ENCODE measurements at places on chromosomes 6 and 20.
A peak's percentile ranks its signal among the peaks of the same experiment; 100 is the strongest.

- peak; percentile 9 for DNase-seq
Observed at GRCh38 chr6:7431674-7432390, 42.2 kb downstream of the RIOK1 start.

DNA sequence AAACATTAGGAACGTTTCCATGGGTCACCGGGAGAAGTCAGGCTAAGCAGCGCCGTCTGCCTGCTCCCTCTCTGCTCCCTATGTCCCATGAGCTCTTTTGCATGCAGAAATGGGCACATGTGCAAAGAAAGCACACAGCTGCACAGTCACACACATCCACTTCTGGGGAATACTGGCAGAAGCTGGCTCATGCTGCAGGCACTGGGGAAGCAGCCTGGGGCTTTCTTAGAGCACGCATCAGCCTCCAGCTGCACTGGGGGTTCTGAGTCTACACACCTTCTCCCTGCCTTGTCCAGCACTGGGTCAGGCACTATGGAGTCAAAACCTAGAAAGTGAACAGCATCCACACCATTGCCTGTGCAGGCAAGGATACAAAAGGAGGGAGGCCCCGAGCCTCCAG is 76.1 kb upstream of the FOXQ1 start:
- DNase-seq, result no peak

GRCh38 chr20:10390709-10391108 is 43.3 kb downstream of the MKKS start:
- DNase-seq, result no peak

GRCh38 chr6:12071064-12071615 is 59.0 kb downstream of the HIVEP1 start:
- no peak for DNase-seq

DNA sequence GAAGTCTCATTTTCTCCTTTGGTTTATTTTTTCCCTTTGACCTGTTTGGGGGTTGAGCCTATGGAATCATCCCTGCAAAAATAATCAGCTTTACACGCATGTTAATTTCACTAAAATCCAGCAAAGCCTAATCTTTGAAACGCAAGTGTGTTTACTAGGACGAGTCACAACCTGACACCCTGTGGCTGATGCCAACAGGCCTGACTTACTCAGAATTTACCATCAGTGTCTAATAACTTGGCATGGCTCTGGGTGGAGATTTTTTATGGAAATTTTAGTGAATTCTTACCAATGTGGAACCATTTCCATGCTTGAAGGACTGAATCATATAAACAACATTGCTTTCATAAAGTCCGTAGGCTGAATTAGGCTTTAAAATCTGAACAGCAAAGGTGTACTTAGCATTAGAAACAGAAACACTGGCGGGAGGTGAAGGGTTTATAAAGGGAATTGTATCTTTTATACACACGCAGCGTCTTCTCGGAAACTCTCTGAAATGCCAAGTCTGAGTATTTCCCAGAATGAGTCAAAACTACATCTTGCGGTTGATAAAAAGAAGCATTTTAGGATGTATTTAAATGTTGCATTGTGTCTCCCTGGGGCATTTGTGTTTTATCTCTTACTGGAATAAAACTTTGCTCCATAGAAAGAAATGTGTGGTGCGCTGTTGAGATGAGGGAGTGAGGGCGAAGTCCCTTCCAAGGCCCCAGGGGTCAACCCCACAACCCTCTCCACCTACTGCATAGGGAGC is 81.2 kb downstream of the DACT2 start:
- peak; percentile 17 for DNase-seq

- DNase-seq, result no peak
Observed at GRCh38 chr6:111803804-111804203, 69.4 kb downstream of the FYN start.

Data from renal cortical epithelial cell (primary cell).